ENCODE measurements at places on chromosomes 2 and 18. TPM values are rescaled to one million over a fixed set of nuclear protein-coding genes. Genes with fewer than 3 reads are reported as not detected.

Gene NEU2
- not detected for polyA plus RNA-seq

Gene GAREM1
- polyA plus RNA-seq, result not detected

DNA sequence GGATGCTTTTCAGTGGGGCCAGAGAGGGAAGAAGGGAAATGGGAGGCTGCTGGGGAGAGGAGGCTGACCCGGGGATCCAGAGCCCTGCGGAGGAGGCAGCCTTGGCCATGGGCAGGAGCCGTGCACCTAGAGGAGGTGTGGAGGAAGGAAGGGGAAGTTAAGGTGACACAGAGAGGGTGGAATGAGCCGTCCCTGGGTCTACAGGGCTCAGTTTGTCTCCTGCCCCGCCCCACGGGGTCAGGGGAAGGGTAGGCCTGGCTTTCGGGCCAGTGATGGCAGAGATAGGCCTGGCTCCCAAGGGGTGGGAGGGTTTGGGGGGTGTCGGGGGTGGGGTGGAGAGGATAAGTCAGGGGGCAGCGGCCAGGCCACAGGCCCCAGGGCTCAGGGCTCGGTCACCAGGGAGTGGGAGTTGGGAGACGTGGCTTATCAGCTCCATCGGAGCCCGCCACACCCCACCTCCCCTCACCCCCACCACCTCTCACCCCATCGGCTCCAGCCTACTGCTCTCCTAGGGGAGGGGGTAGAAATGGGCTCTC, 39.5 kb upstream of the NOTO start:
- no peak overlapping the region for H3K27ac ChIP-seq
- DNase-seq, result peak; percentile 60
- H3K4me3 ChIP-seq, result no peak overlapping the region
- peaks cover 5% of the 10 kb centered on the region for H3K4me1 ChIP-seq
- H3K27me3 ChIP-seq, result peaks cover 8% of the 10 kb centered on the region

GRCh38 chr2:158221063-158222020, 119.7 kb downstream of the UPP2 start:
- no peaks in the 10 kb centered on the region for H3K27me3 ChIP-seq
- no peaks in the 10 kb centered on the region for H3K36me3 ChIP-seq
- H3K4me1 ChIP-seq, result peaks cover 18% of the 10 kb centered on the region
- peak overlapping the region; percentile 8 for H3K27ac ChIP-seq

DNA sequence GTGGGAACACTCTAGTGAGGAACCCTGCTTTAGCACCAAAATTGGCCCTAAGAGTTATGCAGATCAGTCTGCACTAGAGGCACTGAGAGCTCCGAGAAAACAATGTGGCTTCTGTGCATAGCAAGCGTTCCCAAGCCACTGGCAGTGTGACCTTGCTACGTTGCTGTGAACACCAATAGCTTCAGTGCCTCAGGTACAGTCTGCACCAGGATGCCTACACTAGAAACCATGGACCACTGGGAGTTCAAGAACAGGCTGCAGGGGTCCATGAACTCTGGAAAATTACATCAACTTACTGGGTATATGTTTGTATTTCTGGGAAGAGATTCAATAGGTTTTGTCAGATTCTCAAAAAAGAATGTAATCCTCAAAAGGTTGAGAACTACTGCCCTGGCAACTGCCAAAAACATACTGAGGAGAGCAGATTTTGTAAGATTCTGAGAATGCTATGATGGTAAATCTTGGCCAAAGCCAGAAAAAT, 18.3 kb upstream of the SP3 start:
- no peak overlapping the region for H3K4me3 ChIP-seq
- H3K27ac ChIP-seq, result no peak overlapping the region
- DNase-seq, result no peak
- 0 out of 3 replicates have a peak, but pooled peaks cover 5% of the 10 kb centered on the region for H3K4me1 ChIP-seq

GRCh38 chr2:160493227-160494028, at the start of gene RBMS1:
Gene RBMS1, minus strand, starts transcription at chr2:160493807. Its CDS starts 444 bp downstream, at chr2:160493363.
- peak; percentile 23 for DNase-seq
- no peak within 1 kb of the TSS for H3K27ac ChIP-seq
- H3K4me1 ChIP-seq, result peaks cover 13% of the 10 kb centered on the region
- H3K4me3 ChIP-seq, result no peak within 1 kb of the TSS

DNA sequence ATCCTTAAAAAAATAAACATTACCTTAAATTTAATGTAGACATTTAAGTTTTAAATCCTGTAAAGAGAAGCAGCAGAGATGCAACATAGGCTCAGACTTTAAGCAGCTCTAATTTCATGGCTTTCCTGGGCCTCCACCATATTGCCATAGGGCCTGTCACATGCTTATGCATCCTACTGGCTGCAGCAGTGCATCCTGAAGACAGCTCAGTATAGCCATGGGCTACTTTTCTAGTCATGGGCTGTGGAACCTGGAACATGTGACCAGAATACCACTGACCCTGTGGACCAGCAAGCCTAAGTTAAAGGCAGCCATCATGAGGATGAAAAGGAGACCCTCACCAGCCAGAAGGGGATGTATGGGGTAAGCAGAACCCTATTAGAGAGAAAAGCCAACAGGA, 10.7 kb downstream of the RMP24 start:
- H3K4me3 ChIP-seq, result no peak overlapping the region
- no peak for DNase-seq
- H3K36me3 ChIP-seq, result peaks cover 33% of the 10 kb centered on the region

DNA sequence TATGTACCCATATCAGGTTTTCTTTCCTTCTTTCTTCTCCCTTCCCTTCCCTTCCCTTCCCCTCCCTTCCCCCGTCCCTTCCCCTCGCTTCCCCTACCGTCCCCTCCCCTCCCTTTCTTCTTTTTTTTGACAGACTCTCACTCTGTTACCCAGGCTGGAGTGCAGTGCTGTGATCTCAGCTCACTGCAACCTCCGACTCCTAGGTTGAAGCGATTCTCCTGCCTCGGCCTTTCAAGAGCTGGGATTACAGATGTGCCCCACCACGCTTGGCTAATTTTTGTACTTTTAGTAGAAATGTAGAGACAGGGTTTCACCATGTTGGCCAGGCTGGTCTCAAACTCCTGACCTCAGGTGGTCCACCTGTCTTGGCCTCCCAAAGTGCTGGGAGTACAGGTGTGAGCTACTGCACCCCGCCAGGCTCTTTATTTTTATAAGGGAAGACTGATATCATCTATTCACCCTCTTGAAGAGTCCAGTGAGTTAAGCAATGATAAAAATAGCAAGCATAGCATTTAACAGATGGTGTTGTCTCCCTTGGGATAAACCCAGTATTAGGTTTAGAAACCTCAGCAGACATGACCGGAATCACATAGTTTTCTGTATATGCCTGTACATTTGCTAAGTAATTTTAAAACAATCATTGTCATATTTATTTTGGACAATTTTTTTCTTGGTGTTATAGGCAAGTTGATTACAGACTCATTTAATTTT, 888.4 kb downstream of the TRIB2 start:
- no peak overlapping the region for H3K4me3 ChIP-seq
- no peaks in the 10 kb centered on the region for H3K27me3 ChIP-seq
- H3K36me3 ChIP-seq, result no peaks in the 10 kb centered on the region
- H3K27ac ChIP-seq, result no peak overlapping the region
- no peak for DNase-seq

GRCh38 chr2:220458051-220458450, 830.6 kb downstream of the SLC4A3 start:
- no peak overlapping the region for H3K27ac ChIP-seq
- H3K27me3 ChIP-seq, result no peaks in the 10 kb centered on the region
- H3K4me1 ChIP-seq, result no peaks in the 10 kb centered on the region
- no peak for DNase-seq
- no peak overlapping the region for H3K4me3 ChIP-seq
- H3K36me3 ChIP-seq, result no peaks in the 10 kb centered on the region

GRCh38 chr18:48295586-48296311, 113.4 kb downstream of the ZBTB7C start:
- peak; percentile 3 for DNase-seq
- H3K4me1 ChIP-seq, result peaks cover 9% of the 10 kb centered on the region
- H3K4me3 ChIP-seq, result no peak overlapping the region

DNA sequence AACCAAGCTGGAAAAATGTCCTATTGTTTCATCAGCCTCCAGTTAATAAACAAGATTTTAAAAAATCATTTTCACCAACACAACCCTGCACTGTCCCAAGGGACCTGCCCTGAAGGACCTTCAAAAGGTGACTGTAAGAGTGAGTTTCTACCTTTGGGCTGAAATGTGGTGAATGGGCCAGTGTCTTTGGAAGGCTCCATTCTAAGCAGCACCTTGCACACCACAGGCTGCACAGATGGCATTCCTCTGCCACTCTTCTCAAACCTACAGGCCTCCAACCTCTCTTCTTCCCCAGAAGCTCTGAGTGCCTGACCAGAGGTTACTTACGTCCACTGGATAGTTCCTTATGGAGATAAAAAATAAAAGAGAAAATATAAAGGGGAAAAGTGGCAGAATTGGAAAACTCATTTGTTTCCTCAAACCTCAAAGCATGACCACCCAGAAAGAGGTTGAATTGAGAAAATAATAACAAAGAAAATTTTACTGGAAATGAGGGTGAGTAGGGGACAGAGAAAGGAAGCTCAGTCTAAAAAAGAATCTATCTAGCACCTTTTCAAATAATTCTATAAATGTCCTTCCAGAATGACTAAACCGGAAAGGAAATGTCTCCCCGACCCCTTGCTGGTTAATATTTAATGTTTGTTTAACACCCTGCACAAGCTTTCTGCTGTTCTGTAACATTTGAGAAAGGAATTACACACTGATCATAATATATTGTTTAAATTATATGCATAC, 175.7 kb downstream of the METTL4 start:
- no peak overlapping the region for H3K27ac ChIP-seq
- H3K4me1 ChIP-seq, result no peaks in the 10 kb centered on the region

- H3K36me3 ChIP-seq, result no peaks in the 10 kb centered on the region
- H3K27me3 ChIP-seq, result peaks cover 4% of the 10 kb centered on the region
- no peak overlapping the region for H3K27ac ChIP-seq
Measured at GRCh38 chr2:149040451-149040850, 2.0 kb downstream of the LYPD6B start.

- DNase-seq, result no peak
- no peak overlapping the region for H3K4me3 ChIP-seq
- H3K27me3 ChIP-seq, result peaks cover 24% of the 10 kb centered on the region
- no peaks in the 10 kb centered on the region for H3K4me1 ChIP-seq
- no peak overlapping the region for H3K27ac ChIP-seq
- no peaks in the 10 kb centered on the region for H3K36me3 ChIP-seq
Measured at GRCh38 chr2:37377187-37377532, 32.7 kb downstream of the QPCT start.

DNA sequence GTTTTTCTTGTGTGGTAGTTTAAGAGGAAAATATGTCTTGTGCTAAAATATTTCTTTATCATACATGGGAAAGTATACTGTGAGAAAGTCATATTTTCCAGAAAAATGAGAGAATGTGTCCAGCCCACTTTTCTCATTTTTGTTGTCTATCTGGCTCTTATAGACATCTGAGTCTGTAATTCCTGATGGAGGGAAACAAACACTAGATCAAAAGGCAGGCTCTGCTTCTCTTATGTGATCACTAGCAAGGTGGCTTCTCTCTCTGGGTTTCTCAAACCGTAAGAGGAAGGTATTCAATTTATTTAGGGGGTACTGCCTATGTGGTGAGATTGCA, 40.0 kb upstream of the PEX13 start:
- H3K27me3 ChIP-seq, result no peaks in the 10 kb centered on the region
- no peak for DNase-seq
- no peak overlapping the region for H3K4me3 ChIP-seq
- H3K4me1 ChIP-seq, result no peaks in the 10 kb centered on the region

DNA sequence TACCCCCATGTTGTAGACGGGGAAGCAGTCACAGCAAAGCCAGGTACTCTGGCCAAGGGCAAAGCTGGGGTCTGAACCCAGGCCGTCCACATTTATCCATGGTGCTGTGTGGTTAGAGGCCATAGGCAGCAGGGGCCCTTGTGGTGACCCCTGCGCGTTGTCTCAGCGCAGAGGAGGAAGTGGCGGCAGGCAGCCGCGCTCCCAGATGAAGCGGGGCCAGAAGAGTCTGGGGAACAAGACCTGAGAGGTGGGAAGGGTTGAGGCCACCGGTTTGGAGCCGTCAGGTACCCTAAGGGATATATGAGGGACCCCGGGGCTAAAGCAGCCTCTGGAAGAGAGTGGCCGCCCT, 770 bp downstream of the ZNF396 start:
- H3K27me3 ChIP-seq, result 0 out of 3 replicates have a peak, but pooled peaks cover 2% of the 10 kb centered on the region
- peak; percentile 64 for DNase-seq
- H3K4me1 ChIP-seq, result peaks cover 4% of the 10 kb centered on the region
- H3K36me3 ChIP-seq, result no peaks in the 10 kb centered on the region
- H3K27ac ChIP-seq, result peak overlapping the region; percentile 47
- H3K4me3 ChIP-seq, result peak overlapping the region; percentile 72

DNA sequence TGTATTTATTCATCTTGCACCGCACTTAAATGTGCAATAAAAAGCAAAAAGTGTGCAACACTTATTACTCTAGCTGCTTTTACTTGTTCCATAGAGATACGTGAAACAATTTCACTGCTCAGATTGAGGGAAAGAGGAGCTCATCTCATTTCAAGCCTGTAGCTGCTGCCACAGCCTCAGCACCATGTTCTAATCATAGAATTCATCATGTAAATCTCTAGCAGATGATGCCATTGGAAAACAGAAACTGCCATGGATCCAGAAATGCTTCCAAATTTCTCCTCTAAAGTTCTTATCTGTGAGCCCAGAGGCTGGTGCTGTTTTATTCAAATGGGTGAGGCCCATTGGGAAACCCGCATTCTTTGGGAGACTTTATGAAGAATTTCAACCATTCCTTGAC, 2.0 kb downstream of the CDC42EP3 start:
- peaks cover 22% of the 10 kb centered on the region for H3K4me1 ChIP-seq
- DNase-seq, result no peak
- no peak overlapping the region for H3K27ac ChIP-seq
- no peaks in the 10 kb centered on the region for H3K27me3 ChIP-seq
- H3K4me3 ChIP-seq, result no peak overlapping the region

GRCh38 chr2:167480986-167481309, 592.7 kb downstream of the XIRP2 start:
- DNase-seq, result no peak
- H3K27me3 ChIP-seq, result no peaks in the 10 kb centered on the region
- H3K36me3 ChIP-seq, result no peaks in the 10 kb centered on the region
- no peak overlapping the region for H3K4me3 ChIP-seq

DNA sequence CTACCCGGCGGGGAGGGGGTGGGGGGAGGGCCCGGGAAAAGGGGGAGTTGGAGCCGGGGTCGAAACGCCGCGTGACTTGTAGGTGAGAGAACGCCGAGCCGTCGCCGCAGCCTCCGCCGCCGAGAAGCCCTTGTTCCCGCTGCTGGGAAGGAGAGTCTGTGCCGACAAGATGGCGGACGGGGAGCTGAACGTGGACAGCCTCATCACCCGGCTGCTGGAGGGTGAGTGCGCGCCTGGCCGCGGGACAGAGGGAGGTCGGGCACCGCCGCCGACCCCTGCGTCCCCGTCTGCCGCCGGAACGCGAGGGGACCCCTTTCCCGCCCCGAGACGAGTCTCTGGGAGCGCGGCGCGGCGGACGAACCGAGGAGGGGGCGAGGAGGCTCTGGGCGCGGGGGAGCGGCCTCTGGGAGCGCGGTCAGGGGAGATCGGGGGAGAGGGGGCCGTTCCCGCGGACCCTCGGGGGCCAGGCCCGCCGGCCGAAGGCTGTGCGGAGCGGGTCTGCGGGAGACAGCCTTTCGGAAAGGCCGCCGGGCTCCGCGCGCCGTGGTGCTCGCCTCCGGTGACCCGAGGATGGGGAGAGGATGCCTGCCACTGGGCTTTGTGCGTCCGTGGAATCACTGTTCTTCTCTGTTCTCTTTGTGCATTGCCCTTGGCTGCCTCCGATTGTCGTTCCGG, 463 bp downstream of the PPP1CB start:
- DNase-seq, result peak; percentile 58
- no peaks in the 10 kb centered on the region for H3K36me3 ChIP-seq
- peaks cover 27% of the 10 kb centered on the region for H3K4me1 ChIP-seq
- peak overlapping the region; percentile 90 for H3K4me3 ChIP-seq
- peak overlapping the region; percentile 93 for H3K27ac ChIP-seq
